ENCODE measurements at places on chromosomes 16 and 17.

- no peak for DNase-seq
Observed at GRCh38 chr16:70610273-70611223, 35.8 kb upstream of the IL34 start.

GRCh38 chr16:49700251-49701064, 155.5 kb downstream of the ZNF423 start:
- peak; percentile 9 for DNase-seq

DNA sequence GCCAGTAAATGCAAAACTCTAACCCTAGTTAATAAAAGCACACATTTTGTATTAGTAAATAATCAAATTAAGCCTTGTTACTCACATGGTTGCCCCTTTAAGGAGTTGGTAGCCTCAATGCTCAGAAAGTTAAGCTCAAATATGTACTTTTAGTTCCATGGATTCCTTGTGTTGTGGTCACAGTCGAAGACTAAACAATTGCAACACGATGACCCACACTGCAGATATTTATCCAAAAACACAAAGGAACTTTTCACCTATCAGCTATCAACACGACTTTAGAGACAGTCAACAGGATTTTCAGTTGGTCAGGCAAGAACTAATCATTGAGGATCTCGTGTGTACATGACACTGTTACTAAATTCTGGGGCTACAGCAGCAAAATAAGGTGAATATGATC, 47.4 kb upstream of the NUDT7 start:
- peak; percentile 44 for DNase-seq

GRCh38 chr17:49545007-49545660, 30.5 kb upstream of the NXPH3 start:
- no peak for DNase-seq

DNA sequence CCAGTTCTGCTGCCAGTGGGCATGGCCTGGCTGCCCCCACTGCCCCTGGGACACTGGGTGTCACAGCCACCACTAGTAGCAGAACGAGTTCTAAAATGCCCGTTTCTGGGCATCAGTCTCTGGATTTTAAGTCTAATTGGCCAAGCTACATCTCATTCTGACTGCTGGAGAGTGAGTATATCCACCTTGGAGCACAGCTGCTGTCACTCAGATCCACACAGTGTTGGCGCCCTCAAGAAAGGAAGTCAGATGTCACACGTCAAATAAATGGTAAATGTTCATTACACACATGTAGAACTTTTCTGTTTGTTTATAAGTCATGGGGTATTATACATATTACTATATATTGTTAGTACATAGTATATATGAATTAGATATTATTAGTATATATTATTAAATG, 19.4 kb downstream of the GNGT2 start:
- DNase-seq: no peak

- peak; percentile 43 for DNase-seq
Observed at GRCh38 chr17:17849147-17849820, 12.5 kb upstream of the SREBF1 start.

GRCh38 chr17:57518587-57519581, 226.2 kb downstream of the CCDC182 start:
- peak; percentile 37 for DNase-seq

GRCh38 chr17:60077672-60078519, 825 bp downstream of the HEATR6 start:
- DNase-seq: no peak

- no peak for DNase-seq
Observed at GRCh38 chr17:13522749-13523148, 79.0 kb downstream of the HS3ST3A1 start.

DNA sequence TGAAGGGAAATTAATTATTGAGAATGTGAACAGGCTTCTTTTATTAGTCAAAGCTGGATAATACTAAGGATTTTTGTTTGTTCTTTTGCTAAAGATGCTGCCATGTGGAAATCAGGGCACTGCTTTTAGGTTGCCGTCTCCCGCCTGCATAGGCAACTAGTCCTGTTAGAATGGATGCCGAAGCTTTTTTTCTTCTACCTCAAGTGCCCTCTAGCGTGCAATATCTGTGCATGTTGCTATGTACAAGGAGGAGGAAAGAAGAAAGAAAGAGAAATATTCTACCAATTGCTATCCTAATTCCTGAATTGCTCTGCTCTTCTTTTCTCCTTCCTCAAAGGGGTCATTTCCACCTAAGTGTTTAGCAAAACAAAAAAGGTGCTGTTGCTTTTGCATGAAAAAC, 5.2 kb upstream of the CDH8 start:
- DNase-seq: peak; percentile 65

- no peak for DNase-seq
Observed at GRCh38 chr17:80881306-80881705, 110.3 kb upstream of the CHMP6 start.

DNA sequence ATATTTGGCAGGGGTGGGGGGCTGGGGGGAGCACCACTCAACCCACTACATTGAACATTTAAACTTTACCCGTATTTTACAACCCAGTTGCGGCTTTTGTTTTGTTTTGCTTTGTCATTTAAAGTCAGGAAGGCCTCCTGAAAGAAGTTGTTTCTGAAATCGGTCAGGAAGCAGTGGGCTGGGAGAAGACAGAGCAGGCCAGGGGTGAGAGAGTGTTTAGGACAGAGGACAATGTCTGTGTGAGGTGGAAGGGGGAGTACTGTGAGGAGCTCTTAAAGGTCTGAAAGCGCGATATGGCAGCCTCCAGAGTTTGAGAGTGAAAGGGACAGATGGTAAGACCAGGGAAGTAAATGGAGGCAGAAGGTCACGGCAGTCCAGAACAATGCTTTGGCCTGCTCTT, 6.1 kb upstream of the WFIKKN2 start:
- DNase-seq: no peak

DNA sequence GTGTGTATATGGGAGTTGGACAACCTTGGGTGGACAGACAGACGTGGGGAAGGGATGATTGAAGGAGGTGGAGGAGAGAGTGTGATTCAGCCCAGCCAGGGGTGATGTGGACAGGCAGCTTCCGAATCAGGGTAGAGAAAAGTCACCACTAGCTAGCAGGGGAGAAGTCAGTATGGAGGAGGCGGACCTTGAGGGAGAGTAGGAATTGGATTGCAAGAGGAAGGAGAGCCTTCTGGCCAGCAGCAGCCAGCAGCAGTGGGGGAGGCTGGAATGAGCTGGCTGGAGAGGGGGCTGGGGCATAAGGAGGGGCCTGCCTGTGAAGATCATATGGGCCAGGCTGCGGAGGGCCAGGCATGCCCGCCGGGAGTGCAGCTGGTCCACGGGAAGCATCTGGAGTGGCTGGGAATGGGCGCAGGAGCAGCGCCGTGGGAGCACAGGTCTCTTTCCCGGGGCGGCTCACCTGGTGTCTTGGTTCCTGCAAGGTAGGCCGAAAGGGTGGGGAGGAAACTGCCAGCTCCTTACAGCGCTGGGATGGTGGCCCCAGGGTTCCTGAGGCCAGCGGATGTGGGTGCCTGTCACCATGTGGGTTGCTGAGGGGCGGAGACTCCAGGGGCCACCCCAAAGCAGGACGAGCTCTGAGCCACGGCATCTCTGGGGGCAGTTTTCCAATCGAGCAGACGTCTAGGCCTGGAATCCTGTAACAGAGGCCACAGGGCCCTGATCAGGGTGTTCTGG, 235.3 kb downstream of the SEC14L1 start:
- peak; percentile 65 for DNase-seq

DNA sequence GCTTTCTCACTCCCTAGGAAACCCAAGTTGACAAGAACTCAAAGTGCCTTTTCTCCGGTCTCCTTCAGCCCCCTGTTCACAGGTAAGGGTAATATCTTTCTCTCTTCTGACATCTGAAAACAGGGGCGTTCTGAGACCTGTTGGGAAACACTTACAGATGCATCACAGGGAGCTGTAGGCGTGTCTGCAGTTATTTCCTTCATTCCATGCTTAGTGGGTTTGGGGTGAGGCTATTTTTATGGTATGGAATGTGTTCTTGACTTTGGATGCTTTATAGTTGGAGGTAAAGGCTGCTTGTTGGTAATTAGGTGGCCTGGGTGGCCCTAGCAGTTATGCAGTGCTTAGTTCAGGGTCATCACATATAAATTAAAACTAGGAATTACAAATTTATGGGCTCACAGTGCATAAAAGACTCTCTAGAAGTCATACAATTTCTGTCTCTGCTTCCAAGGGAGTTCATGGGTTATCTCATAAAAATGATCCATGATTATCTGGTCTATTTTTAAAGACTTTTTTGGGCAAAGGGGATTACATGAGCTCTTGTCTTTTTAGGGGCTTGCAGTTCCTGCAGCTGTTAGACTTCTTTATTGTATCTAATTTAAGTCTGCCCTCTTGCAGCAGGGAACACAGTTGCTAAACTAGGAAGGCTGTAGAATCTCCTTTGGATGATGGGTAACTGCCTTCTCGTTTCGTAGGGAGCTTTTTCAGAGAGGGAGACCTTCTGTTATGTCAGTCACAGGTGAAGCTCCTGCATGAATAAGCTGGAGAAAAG, 10.2 kb downstream of the SOCS7 start:
- DNase-seq: no peak
